T-helper 17 cell (primary cell): ENCODE measurements at places on chromosomes 13 and 19.

DNA sequence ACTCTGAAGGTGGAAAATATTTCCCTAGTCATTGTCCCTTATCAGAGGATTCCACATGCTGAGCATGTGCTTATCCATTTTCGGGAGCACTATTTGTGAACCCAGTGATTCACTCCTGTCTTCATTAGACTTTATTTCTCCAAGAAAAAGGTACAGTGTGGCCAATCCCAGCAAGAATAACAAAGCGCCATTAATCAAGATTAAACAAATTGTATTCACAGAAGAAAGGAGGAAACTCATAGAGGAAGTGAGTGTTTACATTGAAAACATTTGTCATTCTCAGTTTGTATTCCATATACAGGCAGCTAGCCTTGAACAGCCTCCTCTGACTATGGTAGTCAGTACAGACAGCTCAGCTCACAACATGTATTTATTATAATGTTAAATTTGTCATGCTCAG is 1669.9 kb upstream of the SPRY2 start:
- H3K27me3 ChIP-seq: no peaks in the 10 kb centered on the region
- no peak overlapping the region for H3K27ac ChIP-seq
- H3K4me1 ChIP-seq: no peaks in the 10 kb centered on the region
- DNase-seq: no peak

- no peak for DNase-seq
- H3K27me3 ChIP-seq: no peaks in the 10 kb centered on the region
- H3K36me3 ChIP-seq: peaks cover 10% of the 10 kb centered on the region
- no peak overlapping the region for H3K27ac ChIP-seq
- no peaks in the 10 kb centered on the region for H3K4me1 ChIP-seq
- no peak overlapping the region for H3K4me3 ChIP-seq
Observed at GRCh38 chr19:37572203-37572602, 22.4 kb downstream of the ZNF571 start.

DNA sequence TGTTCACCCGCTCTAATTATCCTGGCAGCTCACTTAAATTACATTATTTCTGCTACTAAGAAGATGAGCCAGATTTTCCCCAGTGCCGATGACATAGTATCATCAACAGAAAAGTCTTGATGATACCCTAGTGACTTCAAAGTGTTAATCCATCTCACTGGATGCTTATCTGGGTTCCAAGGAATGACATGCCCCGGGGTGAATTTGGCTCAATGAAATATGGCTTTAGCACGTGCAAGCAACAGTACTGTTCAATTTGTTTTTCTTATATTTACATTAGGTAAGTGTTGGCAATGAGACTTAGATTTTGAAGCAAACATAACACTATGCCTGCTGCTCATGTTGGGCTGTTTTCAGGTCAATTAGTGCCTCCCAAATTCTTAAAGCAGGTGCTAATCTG is 548.2 kb upstream of the SLITRK1 start:
- no peak overlapping the region for H3K27ac ChIP-seq
- H3K4me3 ChIP-seq: no peak overlapping the region
- no peak for DNase-seq
- no peaks in the 10 kb centered on the region for H3K36me3 ChIP-seq
- no peaks in the 10 kb centered on the region for H3K27me3 ChIP-seq
- no peaks in the 10 kb centered on the region for H3K4me1 ChIP-seq

DNA sequence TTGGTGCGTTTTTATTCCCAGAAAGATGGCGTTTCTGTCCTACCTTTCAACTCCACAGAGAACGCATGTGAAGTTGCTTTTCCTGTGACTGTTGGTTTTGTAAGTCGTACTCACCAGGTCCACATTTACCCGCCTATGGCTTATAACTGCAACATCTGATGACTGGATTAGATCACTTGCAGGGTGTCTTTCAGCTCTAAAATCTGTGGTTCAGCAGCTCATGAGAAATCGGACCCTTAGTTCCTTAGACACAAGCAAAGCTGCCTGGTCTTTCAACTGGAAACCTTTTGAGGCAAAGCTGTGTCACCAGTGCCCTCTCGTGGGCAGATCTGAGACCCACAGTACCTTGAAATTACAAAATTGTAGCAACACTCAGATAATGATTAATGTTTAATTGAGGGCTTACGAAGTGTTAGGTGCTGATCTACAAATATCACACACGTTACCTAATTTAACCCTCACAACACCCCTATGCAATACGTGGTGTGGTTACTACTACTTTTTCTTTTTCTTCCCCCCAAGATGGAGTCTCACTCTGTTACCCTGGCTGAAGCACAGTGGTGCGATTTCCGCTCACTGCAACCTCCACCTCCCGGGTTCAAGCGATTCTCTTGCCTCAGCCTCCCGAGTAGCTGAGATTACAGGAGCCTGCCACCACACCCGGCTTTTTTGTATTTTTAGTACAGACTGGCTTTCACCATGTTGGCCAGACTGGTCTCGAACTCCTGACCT is 65.4 kb downstream of the RUBCNL start:
- no peaks in the 10 kb centered on the region for H3K36me3 ChIP-seq
- peaks cover 9% of the 10 kb centered on the region for H3K27me3 ChIP-seq
- peak; percentile 57 for DNase-seq
- H3K4me3 ChIP-seq: peak overlapping the region; percentile 84
- peak overlapping the region; percentile 89 for H3K27ac ChIP-seq
- H3K4me1 ChIP-seq: peaks cover 22% of the 10 kb centered on the region

DNA sequence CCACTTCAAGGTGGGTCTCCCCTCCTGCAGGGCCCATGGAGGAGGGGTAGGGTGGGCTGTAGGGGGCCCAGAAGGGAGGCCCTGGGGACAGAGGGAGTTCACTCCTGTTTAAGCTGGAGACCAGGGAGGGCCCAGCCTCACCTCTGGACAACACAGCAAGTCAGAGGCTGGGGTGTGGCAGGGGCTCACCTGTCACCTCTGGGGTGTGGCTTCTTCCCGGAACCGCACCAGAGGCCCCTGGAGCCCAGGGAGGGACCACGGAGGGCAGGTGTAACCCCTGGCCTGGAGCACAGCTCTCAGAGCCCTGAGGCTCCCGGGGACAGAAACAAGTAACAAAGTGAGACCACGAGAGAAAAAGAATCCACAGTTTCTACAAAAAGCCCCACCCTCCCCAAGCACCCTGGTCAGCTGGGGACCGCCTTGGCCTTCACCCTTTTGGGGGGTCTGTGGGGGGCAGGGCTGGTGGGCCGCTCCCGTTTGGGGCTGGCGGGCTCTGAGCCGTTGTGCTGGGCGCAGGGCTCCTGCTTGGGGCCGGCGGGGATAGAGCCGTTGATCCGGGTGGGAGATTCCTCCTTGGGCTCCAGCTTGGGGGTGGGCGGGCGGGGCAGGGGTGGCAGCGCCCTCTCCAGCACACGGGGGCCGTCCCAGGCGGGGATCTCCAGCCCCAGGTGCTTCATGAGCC is 8.0 kb downstream of the SIRT6 start:
- H3K4me1 ChIP-seq: peaks cover 7% of the 10 kb centered on the region
- no peak for DNase-seq
- H3K27me3 ChIP-seq: peaks cover 5% of the 10 kb centered on the region
- peaks cover 2% of the 10 kb centered on the region for H3K36me3 ChIP-seq

DNA sequence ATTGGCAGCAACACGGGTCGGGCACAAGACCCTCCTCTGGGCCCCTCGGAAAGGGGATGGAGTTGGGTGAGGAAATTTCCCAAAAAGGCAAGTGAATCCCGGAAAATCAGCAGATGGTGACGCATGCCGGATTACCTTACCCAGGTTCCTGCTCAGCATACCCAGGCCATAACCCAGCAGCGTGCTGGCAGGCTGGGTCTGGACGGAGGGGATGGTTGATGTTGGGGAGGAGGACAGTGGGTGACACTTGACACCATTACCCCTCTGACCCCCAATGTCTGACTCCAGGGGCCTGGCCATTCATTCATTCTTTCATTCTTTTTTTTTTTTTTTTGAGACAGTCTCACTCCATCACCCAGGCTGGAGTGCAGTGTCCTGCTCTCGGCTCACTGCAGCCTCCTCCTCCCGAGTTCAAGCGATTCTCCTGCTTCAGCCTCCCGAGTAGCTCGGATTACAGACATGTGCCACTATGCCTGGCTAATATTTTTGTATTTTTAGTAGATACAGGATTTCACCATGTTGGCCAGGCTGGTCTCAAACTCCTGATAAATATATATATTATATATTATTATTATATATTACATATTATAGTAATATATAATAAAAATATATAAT is 799 bp downstream of the PVR start:
- peaks cover 4% of the 10 kb centered on the region for H3K4me1 ChIP-seq
- no peak for DNase-seq
- H3K27ac ChIP-seq: no peak overlapping the region
- no peaks in the 10 kb centered on the region for H3K36me3 ChIP-seq

DNA sequence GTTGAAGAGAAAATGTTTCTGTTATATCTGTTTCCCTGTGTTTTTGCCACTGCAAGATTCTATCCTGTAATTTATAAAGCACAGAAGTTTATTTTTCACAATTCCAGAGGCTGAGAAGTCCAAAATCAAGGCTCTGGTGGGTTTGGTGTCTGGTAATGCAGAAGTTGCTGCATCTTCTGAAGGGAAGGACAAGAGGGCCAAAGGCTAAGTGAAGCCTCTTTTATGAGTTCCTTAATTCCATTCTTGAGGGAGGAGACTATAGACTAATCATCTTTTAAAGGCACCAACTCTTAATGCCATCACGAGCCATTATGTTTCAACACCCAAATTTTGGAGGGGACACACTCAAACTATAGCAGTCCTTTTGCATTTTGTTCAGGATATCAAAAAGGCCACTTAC is 34.1 kb upstream of the WDFY2 start:
- no peaks in the 10 kb centered on the region for H3K4me1 ChIP-seq
- no peak overlapping the region for H3K4me3 ChIP-seq
- H3K27ac ChIP-seq: no peak overlapping the region
- H3K36me3 ChIP-seq: peaks cover 2% of the 10 kb centered on the region
- DNase-seq: no peak

- peaks cover 18% of the 10 kb centered on the region for H3K27me3 ChIP-seq
- no peak for DNase-seq
- peaks cover 5% of the 10 kb centered on the region for H3K4me1 ChIP-seq
- no peak overlapping the region for H3K4me3 ChIP-seq
- H3K36me3 ChIP-seq: peaks cover 2% of the 10 kb centered on the region
- H3K27ac ChIP-seq: no peak overlapping the region
Observed at GRCh38 chr19:11461453-11461852, 19.4 kb downstream of the ELAVL3 start.

- H3K4me3 ChIP-seq: peak overlapping the region; percentile 63
- no peaks in the 10 kb centered on the region for H3K27me3 ChIP-seq
- H3K4me1 ChIP-seq: peaks cover 72% of the 10 kb centered on the region
- H3K36me3 ChIP-seq: peaks cover 2% of the 10 kb centered on the region
- DNase-seq: no peak
Observed at GRCh38 chr19:38670921-38671398, 23.5 kb downstream of the ACTN4 start.

- DNase-seq: no peak
- H3K27ac ChIP-seq: no peak overlapping the region
- peaks cover 6% of the 10 kb centered on the region for H3K27me3 ChIP-seq
- peaks cover 4% of the 10 kb centered on the region for H3K4me1 ChIP-seq
- H3K4me3 ChIP-seq: no peak overlapping the region
Observed at GRCh38 chr19:3895788-3896187, 15.3 kb downstream of the ATCAY start.

GRCh38 chr13:48255954-48256353 is 22.9 kb downstream of the ITM2B start:
- H3K36me3 ChIP-seq: peaks cover 11% of the 10 kb centered on the region
- H3K27me3 ChIP-seq: no peaks in the 10 kb centered on the region
- H3K4me3 ChIP-seq: no peak overlapping the region
- H3K4me1 ChIP-seq: peaks cover 28% of the 10 kb centered on the region
- DNase-seq: no peak

GRCh38 chr13:98599502-98600328 is 22.8 kb upstream of the STK24 start:
- no peak for DNase-seq
- H3K4me1 ChIP-seq: peaks cover 5% of the 10 kb centered on the region
- no peaks in the 10 kb centered on the region for H3K27me3 ChIP-seq
- H3K36me3 ChIP-seq: no peaks in the 10 kb centered on the region
- no peak overlapping the region for H3K27ac ChIP-seq

DNA sequence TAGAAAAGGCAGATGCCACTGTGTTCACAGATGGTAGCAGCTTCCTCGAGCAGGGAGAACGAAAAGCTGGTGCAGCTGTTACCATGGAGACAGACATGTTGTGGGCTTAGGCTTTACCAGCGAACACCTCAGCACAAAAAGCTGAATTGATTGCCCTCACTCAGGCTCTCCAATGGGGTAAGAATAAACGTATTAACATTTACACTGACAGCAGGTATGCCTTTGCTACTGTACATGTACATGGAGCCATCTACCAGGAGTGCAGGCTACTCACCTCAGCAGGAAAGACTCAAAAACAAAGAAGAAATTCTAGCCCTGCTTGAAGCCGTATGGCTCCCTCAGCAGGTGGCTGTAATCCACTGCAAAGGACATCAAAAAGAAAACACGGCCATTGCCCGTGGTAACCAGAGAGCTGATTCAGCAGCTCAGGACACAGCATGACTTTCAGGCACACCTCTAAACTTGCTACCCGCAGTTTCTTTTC is 197.7 kb downstream of the ZNF737 start:
- no peak for DNase-seq
- H3K4me3 ChIP-seq: no peak overlapping the region
- H3K27me3 ChIP-seq: no peaks in the 10 kb centered on the region
- H3K36me3 ChIP-seq: no peaks in the 10 kb centered on the region
- H3K4me1 ChIP-seq: no peaks in the 10 kb centered on the region

DNA sequence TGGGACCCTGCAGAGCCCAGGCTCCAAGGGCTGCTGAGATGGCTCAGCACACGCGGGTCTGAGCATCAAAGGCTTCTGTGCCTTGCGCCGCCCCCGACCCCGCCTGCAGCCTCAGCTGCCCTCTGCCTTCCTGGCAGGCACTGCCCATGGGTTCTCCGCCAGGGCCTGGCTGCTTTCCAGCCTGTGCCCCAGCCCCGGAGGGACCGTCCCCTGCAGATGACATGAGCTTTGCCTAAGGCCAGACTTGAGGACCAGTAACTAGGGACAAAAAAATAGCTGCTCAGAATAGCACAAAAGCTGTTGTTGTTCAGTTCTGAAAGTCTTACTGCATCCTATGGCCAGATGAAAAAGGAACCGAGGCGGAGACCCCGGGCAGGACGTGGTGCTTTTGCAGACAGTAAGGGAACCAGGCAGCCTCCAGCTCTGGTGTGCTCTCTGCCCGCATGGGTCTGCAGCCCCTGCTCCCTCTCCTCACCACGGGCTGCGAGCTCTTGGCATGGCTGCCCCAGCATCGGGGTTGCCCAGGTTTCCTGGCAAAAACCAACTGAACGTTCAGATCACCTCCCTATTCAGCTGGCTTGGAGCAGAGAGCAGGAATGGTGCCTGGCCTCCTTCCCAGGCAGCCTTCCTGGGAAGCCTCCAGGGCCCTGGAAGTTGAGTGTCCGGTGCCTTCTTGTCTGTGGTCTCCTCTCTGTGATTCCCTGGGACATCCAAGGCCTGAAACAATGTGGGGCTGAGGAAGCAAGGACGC is 12.5 kb upstream of the CFAP97D2 start:
- no peak for DNase-seq
- H3K36me3 ChIP-seq: no peaks in the 10 kb centered on the region
- no peak overlapping the region for H3K4me3 ChIP-seq
- peak overlapping the region; percentile 47 for H3K27ac ChIP-seq
- H3K4me1 ChIP-seq: peaks cover 36% of the 10 kb centered on the region
- no peaks in the 10 kb centered on the region for H3K27me3 ChIP-seq

- H3K4me1 ChIP-seq: no peaks in the 10 kb centered on the region
- no peak for DNase-seq
- no peaks in the 10 kb centered on the region for H3K36me3 ChIP-seq
- no peaks in the 10 kb centered on the region for H3K27me3 ChIP-seq
- H3K4me3 ChIP-seq: no peak overlapping the region
Observed at GRCh38 chr13:79710376-79710775, 229.4 kb downstream of the NDFIP2 start.
